ENCODE measurements at places on chromosomes 4 and X.

GRCh38 chrX:133214301-133214700, 3.9 kb downstream of the TFDP3 start:
- no peak for DNase-seq

- no peak for DNase-seq
Measured at GRCh38 chrX:26442340-26442739, 226.4 kb downstream of the MAGEB5 start.

- peak; percentile 58 for DNase-seq
Measured at GRCh38 chr4:138275963-138276621, 33.9 kb upstream of the SLC7A11 start.

DNA sequence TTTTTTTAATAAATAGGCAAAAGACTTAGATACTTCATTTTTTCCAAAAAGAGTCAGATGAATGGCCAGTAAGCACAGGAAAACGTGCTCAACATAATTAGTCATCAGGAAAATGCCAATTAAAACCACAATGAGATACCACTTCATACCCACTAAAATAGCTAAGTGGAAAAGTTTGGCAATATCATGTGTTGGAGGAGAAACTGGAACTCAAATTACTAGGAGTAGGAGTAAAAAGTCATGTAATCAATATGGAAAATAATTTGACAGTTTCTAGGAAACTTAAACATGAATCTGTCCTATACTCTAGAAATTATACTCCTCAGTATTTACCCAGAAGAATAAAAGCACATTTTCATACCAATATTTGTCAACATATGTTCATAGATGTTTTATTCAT, 449.8 kb downstream of the INPP4B start:
- no peak for DNase-seq

- DNase-seq: no peak
Measured at GRCh38 chr4:104549736-104550135, 55.0 kb upstream of the CXXC4 start.

- DNase-seq: no peak
Measured at GRCh38 chr4:154838155-154838554, 57.1 kb downstream of the RBM46 start.

- no peak for DNase-seq
Measured at GRCh38 chrX:26613956-26614355, 398.0 kb downstream of the MAGEB5 start.

DNA sequence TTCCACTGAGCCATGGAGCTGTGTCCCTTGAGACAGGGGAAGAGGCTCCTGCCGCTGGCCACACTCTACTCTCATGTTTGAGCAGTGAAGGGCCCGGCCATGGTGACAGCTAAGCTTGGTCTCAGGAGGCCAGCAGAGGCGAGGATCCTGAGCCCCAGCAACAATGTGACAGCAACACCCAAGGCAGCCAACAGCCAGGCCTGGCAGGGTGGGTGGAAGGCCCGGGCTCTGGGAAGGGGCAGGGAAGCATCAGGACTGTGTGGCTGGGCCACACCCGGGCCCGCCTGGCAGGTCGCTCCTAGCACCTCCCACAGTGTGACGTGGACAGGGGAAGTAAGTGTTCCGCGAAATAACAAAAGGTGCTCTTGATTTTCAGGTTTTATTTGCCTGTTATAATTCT, 24.8 kb downstream of the L1CAM start:
- no peak for DNase-seq

DNA sequence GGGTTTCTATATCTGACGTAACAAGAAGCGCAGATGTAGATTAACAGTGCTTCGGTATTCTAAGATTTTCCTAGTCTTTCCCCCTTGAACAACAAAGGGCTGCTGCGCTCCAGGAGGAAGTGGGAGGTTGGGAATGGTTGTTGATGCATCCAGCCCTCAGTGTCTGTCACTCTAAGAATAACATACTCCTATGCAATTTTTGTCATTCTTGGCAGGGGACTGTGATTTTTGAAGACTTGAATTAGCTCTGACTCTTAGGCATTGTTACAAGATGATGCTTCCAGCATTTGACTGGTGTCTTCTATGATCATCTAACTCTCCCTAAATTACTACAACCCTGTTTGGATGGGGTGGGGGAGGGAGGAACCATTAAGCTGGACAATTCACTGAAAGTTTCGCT, 394.2 kb downstream of the ARHGAP24 start:
- no peak for DNase-seq

DNA sequence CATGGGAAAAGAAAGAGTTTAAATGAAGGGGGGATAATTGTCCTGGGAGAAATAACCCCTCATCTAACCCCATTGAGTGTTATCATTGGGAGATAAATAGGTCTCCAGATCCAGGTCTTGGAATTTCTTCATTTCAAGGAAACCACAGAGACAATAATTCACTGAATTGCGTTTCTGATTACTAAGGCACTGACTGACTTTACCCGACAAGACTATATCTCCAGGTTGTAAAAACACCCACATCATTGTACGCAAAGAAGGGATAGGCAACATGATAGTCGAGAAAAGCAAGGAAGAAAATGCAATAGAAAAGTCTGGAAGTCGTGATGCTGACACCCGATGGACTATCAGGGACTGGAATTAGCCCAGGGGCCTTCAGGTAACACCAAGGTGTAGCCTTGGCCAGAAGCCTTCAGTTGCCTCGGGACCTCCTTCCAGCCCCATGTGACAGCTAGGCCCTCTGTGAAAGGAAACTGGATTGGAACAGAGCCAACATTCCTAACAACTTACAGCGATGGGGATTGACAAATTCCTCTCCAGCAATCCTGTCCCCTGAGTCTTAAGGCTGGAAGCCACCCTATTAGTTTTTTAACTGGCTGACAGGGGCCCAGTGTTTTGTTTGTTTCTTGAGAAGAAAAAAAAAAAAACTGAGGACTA, 46.5 kb upstream of the RAB9B start:
- peak; percentile 4 for DNase-seq

Measured in AG09309 (cell line).